ENCODE measurements at places on chromosomes 2 and 18.

GRCh38 chr2:29606104-29607037 lies 315.0 kb downstream of the ALK start:
- no peak for DNase-seq

GRCh38 chr2:159808032-159808425 lies 10.0 kb upstream of the CD302 start:
- DNase-seq, result no peak

DNA sequence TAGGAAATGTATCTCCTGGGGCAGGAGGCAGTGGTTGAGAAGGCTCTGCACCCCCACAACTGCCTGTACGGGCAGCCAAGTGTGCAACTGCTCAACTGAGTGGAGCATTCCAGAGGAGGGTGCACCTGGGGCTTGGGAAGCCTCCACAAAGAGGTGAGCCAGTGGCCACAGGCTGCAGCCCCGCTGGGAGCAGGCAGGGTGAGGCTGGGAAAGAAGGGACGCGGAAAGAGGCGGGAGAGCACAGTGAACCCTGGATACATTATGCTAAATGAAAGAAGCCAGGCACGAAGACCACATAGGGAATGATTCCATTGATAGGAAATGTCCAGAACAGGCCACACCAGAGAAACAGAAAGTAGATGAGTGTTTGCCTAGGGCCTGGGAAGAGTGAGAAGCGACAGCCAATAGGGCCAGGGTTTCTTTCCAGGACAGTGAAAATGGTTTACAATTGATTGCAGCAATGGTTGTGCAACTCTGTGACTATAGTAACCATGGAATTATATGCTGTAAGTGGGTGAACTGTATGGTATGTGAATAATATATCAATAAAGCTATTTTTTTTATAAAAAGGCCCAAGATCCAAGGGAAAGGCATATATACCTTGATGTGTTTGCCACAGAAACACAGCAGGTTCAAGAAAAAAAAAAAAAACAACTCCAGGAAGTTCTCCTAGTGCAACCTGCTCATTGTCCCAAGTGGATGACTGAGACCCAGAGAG lies 82.4 kb downstream of the DDX1 start:
- no peak for DNase-seq

DNA sequence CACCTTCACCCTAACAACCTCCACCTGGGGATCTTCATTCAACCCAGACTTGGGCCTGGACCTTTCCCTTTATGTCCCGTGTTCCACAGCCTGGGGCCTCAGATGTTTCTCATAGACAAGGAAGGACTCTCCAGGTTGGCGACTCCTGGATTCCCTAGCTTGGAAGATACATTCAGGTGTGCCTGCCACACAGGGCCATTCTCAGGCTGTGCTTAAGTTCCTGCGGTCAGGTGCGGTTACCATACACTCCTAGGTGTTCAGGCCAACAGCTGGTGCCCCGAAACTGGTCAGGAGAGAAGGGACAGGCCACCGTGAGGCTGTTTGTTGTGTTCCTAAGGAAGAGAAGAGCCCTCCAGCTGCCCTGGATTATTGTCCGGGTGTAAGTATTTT lies 15.6 kb downstream of the SLC4A3 start:
- no peak for DNase-seq

DNA sequence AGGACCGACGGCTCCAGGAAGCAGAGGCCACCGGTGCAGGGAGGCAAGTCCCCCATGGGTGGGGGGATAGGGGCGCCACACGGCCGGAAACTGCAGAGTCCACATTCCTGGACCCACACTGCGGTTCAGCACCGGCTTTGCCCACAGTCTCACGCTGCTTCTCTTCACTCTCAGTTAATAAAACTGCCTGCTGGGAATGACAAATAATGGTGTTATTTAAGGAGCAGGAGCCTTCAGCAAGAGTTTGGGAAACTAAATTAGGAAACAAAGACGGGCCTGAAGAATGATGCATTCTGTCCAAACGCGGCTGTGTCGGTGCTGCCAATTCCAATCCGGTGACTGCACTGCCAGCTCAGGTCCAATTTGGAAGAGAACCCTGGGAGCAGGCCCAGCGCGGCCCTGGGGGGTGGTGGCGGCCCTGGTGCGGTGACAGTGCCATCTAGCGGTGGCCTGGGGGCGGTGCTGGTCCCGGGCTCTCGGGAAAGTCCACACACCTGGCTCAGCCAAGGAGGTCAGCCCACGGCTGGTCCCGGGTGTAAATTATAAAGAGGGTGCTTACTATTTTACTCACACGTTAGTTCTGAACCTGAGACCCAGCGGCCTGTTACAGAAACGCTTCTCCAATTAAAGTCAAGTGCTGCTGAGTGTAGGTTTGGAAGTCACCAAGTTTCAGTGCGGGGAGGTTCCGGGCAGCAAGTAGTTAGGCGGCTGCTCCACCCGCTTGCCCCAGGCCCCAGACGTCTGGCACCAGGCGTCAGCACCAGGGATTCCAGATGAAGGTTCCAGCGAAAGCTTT lies 73.1 kb upstream of the PXDN start:
- DNase-seq, result peak; percentile 31

- no peak for DNase-seq
Observed at GRCh38 chr18:50753311-50753710, 66.5 kb downstream of the MRO start.

GRCh38 chr18:37721544-37722522 lies 156.2 kb upstream of the CELF4 start:
- DNase-seq, result no peak

DNA sequence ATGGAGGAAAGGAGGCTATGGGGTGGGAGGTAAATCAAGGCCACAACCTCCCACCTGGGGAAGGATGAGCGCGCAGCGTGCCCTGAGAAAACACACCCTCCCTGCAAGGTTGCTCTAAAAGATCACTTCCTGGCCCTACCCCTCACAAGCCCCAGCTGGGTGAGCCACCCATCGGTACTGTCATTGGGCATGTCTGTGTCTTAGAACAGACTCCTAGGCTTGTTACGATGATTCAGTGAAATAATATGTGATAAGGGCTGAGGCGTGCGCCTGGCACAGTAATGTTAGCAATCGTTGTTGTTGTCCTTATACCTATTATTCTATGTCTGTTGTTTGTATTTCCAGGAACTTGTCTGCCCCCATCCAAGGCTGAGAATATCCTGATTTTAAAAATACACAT lies 175.1 kb downstream of the ZFP36L2 start:
- DNase-seq, result peak; percentile 24

GRCh38 chr2:178279142-178279541 lies 84.8 kb downstream of the OSBPL6 start:
- no peak for DNase-seq

DNA sequence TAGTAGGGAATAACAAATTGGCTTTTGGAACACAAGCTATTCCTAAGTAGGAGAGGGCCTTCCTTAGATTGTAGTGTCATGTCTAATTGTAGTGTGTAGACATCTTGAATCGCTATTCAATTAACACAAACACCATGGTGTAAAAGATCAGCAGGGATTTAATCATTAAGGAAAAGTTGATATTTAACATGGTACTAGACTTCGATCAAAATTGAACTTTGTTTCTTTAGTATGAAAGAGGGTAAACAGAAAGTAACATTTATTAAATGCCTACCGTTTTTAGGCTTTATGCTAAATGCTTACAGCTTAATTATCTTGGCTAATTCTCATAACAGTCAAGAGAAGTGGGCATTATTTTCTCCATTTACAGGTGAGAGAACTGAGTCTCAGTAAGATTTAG lies 37.5 kb upstream of the FIGN start:
- DNase-seq, result no peak

DNA sequence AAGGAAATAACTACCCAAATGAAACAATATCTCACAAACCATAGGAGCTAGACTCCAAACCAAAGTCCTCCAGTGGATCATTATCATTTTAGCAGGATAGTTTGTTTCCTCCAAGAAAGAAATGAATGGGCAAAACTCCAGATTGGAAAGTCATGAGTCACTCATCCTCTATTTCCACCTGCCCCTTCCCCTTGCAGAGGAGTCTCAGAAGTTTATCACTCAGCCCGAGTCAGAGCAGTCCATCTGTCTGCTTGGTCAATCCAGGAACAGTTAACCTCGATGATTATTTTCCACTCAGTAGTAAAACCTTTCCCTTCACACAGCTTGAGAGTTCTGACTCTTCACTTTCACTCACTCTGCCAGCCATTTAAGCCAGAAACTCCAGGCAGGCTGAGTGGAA lies 462.2 kb downstream of the BCL11A start:
- DNase-seq, result no peak

DNA sequence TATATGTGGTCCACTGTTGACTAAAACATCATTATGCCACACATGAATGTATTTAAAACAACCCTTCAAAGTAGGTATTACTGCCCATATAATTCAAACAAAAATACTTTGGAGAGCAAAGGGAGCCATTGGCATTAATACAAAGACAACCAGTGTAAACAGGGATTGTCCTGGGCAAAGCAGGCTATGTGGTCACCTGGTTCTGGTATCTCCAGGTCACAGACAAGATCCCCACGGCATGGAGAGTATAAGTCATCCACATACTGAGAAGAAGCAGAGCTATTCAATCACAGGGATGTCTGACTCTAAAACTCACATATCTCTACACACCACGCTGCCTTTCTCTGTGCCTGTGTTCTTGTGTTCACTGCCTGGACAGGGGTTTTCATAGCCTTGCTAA lies 81.4 kb upstream of the BZW1 start:
- no peak for DNase-seq

GRCh38 chr2:95274291-95275150 lies at the start of gene PROM2:
PROM2 (plus strand) TSS chr2:95274449; CDS start chr2:95274586, 137 bp downstream.
- no peak for DNase-seq

DNA sequence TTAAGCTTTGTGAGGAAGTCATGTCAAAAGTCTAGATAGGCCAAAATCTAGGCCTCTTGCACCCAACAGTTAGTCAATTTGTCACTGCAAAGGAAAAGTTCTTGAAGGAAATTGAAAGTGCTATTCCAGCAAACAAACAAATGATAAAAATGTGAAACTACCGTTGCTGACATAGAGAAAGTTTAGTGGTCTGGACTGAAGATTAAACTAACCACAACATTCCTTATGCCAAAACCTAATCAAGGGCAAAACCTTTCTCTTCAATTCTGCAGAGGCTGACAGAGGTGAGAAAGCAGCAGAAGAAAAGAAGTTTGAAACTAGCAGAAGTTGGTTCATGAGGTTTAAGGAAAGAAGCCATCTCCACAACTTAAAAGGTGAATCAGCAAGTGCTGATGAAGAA lies 44.0 kb upstream of the LRRTM4 start:
- no peak for DNase-seq

GRCh38 chr18:24791751-24792545 lies 331.5 kb downstream of the HRH4 start:
- no peak for DNase-seq

GRCh38 chr18:7872569-7872968 lies 305.5 kb downstream of the PTPRM start:
- no peak for DNase-seq

DNA sequence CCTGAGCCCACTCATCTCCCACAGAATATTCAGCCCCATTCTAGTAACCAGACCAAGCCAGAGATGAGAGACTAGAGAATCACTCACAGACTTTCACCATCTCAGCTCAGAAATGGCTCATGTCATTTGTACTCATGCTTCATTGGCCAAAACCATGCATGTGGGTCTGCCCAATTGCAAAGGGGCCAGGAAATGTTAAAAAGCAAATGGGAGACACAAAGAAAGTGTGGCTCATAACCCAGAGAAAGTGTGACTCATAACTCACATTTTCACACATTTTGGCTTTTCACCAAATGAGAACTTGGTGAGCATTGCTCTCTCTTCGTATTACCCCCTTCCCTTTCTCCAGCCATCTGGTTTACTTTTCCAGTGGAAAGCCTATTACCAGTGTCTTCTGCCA lies 66.2 kb downstream of the MDH1 start:
- DNase-seq, result no peak

- no peak for DNase-seq
Observed at GRCh38 chr18:24535527-24536295, 75.3 kb downstream of the HRH4 start.

Measured in activated naive CD4-positive, alpha-beta T cell (primary cell).